ENCODE measurements at places on chromosomes 16 and 17.
A peak's percentile ranks its signal among the peaks of the same experiment; 100 is the strongest.

GRCh38 chr17:13863436-13863835 is 205.9 kb upstream of the COX10 start:
- DNase-seq: no peak

DNA sequence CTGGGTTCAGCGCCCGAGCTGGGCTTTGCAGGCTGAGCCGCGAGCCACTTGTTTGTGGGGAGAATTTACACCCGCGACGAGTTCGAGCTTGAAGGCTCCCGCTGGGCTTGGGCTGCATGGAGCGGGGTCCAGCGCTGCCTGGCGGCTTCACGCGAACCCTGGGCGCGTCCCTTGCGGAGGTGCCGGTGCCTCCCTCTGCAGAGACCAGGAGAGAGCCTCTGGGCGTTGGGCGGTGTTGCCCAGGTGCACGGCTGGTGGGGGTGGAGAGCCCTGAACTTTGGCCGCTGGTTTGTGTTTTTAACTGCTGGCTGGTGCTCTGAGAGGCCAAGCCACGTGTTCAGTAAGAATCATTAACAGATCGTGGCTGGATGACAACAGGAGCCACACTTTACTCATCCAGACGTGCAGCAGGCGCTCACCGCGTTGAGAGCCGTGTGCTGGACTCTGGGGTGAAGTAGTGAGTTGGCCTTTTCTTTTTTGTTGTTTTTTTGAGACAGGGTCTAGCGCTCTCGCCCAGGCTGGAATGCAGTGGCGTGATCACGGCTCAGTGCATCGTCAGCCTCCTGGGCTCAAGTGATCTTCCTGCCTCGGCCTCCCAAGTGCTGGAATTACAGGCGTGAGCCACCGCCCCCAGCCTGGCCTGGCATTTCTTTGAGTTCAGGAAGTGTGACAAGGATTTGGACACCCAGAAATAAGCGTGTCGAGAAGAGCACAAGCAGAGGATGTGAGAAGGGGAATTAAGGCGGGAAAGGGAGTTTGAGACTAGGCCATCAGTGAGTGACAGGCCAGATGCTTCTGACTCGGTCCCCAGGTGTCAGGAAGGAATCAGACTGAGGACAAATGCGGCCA is 827 bp downstream of the CDK10 start:
- no peak for DNase-seq

DNA sequence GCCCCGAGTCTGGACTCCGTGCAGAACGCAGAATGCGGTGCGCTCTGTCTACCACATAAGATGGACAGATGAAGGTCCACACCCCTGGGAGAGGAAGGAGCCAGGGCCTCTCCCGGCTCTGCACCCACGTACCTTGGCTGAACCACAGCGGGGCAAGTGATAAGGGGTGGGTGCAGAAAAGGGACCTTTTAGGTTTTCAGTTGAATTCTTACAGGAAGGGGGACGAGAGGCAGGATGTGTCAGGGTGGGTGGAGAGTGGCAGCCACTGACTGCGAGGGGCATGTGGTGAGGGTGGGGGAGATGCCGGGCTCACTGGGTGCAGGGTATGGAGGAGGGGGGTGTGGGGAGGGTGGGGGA is 372 bp downstream of the CD300A start:
- peak; percentile 40 for DNase-seq

- no peak for DNase-seq
These were observed 163.3 kb downstream of the ANKFN1 start for GRCh38 chr17:56316604-56317003.

GRCh38 chr16:70304892-70305448 is 6.0 kb downstream of the DDX19B start:
- no peak for DNase-seq

DNA sequence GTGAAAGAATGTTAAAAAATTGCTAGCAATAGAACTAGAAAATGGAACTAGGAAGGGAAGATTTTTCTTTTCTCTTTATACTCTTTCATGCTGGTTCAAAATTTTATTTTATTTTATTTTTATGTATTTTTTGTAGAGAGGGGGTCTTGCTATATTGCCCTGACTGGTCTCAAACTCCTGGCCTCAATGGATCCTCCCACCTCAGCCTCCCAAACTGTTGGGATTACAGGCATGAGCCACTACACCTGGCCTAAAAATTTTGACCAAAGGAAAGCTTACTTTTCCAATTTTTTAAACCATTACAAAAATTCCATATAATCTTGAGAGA is 10.0 kb upstream of the TERF2 start:
- DNase-seq: no peak

DNA sequence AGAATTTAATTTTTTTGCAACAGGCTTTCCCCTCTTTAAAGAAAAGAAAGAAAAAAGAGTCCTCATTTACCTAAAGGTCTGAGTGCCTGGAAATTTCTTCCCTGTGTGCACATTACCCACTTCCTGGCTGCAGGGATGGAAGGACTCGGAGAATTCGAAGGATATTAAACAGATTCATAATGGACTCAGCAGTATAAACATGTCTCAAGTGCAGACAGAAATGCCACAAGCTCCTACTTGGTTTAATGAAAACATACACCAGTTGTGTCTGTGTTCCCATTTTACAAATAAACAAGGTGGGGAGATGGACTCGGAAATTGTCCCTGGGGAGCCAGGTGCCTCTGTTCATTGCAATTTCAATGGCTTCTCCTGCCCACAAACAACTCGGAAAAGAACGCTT is 47.2 kb downstream of the MEOX1 start:
- DNase-seq: no peak

DNA sequence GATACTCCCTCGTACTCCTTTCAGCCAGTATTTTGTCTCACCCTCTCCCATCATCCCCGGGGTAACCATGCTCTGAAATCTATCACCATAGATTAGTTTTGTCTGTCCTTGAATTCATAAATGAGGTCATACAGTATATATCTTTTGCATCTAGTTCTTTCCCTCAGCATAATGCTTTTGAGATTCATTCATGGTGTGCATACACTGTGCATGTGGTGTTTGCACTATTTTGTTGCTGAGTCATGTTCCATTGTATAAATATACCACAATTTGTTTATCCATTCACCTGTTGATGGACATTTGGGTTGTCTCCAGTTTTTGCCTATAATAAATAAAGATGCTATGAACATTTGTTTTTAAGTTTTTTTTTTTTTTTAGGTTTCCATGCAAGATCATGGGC is 34.2 kb upstream of the NLRP1 start:
- no peak for DNase-seq

DNA sequence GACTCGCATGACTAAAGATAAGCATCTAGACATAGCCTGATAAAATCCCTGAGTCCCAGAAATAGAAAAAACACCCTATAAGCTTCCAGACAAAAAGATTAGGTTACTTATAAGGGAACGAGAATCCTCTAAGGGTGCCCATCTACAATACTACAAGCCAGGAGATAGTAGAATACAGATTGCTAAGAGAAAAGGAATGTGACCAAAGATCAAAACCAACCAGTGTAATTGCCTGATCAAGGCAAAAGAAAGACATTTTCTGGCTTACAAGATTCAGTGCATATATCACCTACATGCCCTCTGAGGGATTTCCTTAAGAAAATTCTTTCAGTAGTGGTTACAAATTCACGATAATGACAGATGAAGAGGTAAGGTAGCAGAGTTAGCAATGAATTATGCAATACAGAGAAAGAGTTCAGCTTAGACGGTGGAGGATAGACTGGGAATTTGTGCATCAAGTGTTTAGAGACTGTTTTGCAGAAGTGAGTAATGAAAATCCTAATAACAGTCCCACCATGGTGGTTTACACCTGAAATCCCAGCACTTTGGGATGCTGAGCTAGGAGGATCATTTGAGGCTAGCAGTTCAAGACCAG is 35.0 kb downstream of the BCL7C start:
- DNase-seq: no peak

DNA sequence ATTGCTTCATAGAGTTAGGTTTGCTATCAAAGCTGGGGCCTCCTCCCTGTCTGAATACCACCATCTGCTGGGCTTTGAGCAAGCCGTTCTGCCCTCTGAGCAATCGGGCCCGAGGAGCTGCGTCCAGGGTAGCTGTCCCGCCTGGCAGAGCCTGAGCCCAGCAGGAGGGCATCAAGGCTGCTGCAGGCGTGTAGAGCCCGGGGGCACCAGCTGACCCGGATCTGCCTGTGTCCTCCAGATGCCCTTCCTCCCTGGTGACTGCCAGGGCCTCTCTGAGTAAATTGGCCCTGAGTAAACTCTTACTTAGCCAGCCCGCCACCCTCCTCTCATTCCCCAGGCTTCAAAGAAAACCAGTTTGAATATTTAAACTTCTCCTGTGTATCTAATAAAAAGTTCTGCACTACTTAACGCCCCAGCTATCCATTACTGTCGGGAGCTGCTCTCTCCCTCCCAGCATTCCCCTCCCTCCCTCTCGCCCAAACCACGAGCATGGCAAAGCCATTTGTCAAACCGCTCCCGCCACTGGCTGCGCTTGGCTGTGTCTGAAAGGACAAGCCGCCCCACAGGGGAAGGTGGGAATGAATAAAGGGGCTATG is 16.4 kb downstream of the CDK5RAP3 start:
- DNase-seq: no peak

DNA sequence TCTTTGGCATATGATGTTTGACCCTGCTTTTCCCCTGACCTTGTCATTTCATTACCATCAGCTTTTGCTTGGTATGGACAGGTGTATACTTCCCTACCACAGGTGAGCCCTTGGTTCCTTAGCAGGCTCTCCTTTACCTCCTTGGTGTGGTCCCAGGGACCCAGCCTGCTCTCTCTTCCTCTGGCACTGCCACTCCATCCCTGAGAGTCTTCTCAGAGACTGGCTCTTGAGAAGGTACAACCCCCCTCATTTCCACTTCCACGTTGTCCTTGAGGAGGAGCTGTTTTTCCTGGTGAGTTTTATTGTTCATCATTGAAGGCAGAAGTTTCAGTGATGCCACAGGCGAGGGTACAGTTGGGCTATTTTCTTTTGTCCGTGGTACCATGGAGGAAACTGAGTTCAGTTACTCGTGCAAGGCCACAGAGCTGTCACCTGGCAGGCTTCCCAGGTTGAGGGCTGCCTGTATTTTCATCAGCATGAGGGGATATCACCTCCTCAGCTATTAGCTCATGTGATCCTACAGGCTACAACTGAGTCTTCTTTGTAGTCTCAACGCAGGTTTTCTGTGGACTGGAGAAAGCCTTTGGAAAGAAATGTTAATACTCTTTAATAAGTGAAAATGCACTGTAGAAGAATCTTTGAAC is 52.3 kb downstream of the MSI2 start:
- DNase-seq: no peak

DNA sequence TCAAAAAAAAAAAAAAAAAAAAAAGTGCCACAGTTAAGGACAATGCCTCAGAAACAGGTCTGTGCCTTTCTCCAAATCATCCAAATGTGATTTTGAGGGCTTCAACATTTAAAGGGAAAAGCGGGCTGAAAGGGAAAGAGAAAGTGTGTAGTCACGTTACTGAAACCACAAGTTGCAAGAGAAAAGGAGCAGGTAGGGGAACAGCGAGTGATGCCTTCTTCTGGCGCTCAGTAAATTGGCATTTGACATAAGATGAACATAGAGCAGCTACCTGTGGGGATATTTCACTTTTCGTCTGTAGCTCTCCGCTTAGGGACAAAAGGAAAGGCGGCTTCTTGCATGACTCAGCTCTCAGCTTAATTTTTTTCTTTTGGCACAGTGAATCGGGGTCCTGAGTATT is 11.1 kb downstream of the CMTM2 start:
- peak; percentile 46 for DNase-seq

- no peak for DNase-seq
These were observed 41.8 kb upstream of the PEMT start for GRCh38 chr17:17633310-17633709.

- no peak for DNase-seq
These were observed 215.9 kb upstream of the RBFOX1 start for GRCh38 chr16:7116734-7117133.

DNA sequence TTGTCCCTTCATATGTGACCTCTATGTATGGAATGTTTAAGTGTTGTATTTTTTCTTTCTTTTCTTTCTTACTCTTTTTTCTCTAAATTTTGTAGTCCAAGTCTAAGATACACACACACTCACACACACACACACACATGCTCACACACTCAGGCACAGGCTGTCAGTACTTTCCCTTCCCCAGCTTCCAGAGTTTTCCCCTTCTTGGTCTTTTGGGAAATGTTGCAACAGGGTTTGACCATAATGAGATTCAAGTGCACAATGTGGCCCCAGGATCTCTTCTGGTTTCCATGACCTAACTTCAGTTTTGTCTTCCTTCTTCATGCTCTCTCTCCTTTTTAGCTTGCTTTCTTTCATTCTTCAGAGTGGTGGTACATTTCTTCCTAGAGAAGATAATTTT is 289.8 kb upstream of the FOXF1 start:
- DNase-seq: no peak

- DNase-seq: no peak
These were observed 17.7 kb downstream of the PLCG2 start for GRCh38 chr16:81796583-81797346.

DNA sequence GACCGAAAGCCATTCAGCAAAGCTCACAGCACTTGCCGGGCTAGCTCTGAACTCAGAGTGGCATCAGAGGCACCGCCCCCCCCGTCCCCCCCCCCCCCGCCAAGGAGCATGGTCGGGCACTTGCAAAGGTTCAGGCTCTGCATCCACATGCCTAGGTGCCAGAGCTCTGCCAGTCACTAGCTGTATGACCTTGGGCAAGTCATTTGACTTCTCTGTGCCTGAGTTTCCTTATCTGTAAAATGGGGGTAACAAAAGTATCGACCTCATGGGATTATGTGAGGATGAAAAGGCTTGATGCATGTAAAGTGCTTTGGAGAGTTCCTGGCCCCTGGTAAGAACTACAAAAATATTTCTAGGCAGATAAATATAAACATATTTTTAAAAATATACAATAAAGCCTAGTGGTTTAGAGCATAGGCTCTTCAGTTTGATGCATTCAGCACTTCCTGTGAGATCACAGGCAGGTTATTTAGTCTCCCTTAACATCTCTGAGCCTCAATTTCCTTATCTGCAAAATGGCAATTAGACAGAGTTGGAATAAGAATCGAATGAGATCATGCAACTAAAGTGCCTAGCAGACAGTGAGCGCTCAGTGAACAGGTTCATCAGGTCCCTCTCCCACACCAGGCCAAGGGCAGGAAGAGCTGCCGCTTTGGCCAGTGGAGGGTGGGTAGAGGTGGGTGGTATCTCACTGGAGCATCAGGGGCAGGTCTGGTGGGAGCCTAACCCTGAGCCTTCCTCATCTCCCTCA is 117.2 kb downstream of the CYLD start:
- DNase-seq: no peak

DNA sequence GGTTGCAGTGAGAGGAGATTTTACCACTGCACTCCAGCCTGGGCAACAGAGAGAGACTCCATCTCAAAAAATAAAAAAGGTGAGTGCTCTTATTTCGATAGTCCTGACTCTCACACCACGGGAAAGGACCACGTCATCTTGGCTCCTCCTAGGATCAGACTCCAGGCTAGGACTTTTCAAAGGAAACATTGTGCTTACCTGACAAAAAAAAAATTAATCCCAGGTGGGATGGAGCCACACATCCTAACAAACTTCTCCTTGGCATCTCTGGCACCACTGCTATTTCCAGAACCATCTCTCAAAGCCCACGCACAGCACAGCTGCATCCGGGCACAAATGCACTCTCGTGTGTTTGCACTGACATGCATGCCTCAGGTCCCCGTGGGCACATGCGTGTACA is 262.4 kb downstream of the ENGASE start:
- no peak for DNase-seq

GRCh38 chr16:57531253-57531575 is 5.2 kb downstream of the CCDC102A start:
- DNase-seq: no peak

GRCh38 chr17:50199803-50200456 is 1.5 kb downstream of the COL1A1 start:
- DNase-seq: peak; percentile 69
